ENCODE measurements at places on chromosomes 1 and 21.

GRCh38 chr1:160429702-160430535, 29.6 kb downstream of the VANGL2 start:
- no peak for DNase-seq

DNA sequence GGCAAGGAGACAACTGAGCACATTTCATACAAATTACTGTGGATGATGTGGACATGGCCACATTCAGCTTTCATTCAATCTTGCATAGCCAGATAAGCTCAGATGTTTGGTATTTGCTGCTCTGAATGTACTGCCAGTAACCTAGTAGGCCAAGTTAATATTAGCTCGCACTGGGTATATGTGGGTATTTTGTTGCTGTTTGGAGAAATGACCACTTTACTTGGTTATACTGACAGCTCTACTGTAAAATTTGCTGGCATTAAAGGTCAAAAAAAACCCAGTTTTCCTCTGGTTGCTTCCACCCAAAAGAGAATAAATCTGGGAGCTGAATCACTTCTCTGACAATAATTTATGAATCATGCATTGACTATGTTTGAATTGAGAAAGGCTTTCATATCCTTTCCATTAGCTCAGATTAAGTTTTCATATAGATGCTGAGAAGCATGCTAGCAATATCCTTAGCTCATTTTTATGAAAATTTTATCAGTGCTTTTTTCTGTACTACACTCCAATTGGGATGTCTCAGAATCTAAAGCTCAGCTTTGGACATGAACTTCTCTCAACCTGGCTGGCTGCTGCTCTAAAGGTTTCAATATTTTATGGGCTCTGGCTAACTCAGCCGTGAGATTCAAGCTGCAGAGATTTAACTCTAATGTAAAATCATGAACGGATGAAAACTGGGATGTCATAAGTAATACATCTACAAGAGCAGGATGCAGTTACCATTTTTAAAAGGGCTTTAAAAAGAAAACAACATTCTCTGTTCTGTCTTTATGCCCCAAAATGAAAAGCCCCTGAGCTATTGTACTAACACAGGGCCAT, 330.0 kb downstream of the BARHL2 start:
- DNase-seq, result no peak

GRCh38 chr1:178539291-178539690, 26.4 kb downstream of the TEX35 start:
- no peak for DNase-seq

GRCh38 chr21:28454564-28455252, 538.0 kb downstream of the LTN1 start:
- DNase-seq, result no peak
